Body of pancreas (tissue), 4 donors: ENCODE measurements at places on chromosomes 2 and 18.

- DNase-seq: no peak
Observed at GRCh38 chr2:46951290-46952064, 35.9 kb upstream of the MCFD2 start.

- DNase-seq: no peak
Observed at GRCh38 chr2:25707927-25708590, 34.7 kb upstream of the DTNB start.

GRCh38 chr2:209322905-209323512 is 100.8 kb upstream of the MAP2 start:
- no peak for DNase-seq

GRCh38 chr2:141523199-141523598 is 607.6 kb downstream of the LRP1B start:
- no peak for DNase-seq

DNA sequence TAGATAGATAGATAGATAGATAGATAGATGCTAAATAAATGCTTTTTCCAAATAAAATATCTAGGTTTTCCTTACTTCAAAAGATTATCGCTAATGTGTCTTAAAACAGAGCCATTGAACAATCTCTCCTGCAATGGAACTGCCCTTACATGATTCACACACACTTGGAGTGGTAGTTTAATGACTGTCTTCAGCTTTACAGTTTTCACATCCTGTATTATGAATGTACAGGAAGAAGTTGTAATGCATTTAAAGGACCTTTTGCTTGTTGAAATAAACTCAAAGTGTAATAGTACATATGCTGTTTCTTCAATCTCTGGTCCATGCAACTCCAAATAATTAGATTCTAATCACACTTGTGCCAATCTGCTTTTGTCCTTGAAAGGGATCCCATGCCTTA is 797.6 kb upstream of the CDH2 start:
- DNase-seq: no peak

- peak; percentile 74 for DNase-seq
Observed at GRCh38 chr2:187499941-187500532, 52.0 kb upstream of the CALCRL start.

DNA sequence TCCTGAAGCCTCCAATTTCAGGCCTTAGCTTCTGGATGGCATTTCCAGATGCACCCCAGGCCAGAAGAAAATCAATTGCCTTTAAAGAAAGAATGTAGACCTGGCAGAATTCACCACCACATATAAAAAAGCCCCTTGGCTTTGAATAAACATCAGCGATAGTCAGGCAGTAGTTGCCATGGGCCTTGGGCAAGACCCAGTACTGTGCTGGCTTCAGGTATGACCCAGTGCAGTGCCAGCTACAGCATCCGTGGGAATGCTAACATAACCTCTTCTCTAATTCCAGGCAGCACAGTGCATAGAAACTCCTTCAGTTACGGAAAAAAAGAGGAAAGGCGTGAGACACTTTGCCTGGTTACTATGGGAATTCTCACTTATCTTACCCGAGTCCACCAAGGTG is 539.6 kb upstream of the LRRTM4 start:
- DNase-seq: no peak

DNA sequence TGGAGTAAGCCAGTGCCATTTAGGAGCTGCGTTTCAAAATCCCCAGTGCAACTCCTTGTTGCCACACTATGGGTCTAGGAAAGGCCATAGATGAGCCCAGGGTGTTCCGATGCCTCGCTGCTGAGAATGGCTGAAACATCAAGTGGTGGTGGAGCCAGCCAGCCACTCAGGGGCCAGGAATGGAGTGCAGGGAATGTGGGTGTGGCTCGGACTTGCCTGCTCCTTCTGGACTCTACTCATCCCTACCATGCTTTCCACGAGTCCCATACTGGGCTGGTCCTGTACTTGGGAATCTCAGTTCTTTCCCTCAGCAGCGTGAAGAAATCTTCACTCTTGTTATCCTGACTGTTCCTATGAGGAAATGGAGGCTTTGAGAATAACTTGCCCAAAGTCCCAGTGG is 143.5 kb downstream of the INSIG2 start:
- no peak for DNase-seq

DNA sequence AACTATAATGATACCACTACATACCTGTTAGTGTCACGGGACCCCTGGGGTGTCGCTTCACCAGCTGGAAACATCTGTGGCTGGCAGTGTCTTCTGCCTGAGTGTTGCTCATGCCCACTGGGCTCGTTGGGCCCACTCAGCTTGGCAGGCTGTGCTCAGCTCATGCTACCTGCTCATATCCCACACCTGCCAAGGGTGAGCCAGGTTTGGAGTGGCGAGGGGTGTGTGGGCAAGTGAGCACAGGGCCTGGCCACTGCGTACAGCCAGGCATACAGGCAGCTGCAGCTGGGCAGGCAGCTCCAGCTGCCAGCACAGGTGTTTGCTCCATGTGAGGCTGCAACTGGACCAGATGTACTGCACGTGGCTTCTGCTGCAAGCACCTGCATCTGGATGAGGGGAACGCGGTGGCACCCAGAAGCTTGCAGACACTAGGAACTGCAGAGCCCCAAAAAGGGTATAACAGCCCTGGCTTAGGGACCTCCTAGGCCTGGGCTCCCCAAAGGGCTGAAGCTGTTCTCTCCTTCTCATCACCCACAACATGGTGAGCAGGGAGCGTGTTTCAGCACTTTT is 70.1 kb downstream of the SUCLG1 start:
- DNase-seq: no peak

DNA sequence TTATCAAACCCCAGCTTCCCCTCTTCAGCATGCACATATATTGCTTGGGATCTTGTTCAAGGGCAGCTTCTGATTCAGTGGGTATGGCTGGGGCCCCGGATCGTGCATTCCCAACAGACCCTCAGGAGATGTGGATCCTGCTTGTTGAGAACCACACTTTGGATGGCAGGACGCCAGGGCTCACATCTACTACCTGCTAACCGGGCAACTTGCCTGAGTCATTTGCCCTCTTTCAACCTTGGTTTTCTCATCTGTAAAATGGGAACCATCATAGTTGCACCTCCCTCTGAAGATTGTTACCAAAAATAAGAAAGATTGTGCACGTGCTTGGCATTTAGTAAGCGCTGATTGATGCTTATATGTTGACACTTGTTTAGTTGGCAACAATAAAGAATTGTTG is 154.6 kb downstream of the ACKR3 start:
- DNase-seq: no peak

DNA sequence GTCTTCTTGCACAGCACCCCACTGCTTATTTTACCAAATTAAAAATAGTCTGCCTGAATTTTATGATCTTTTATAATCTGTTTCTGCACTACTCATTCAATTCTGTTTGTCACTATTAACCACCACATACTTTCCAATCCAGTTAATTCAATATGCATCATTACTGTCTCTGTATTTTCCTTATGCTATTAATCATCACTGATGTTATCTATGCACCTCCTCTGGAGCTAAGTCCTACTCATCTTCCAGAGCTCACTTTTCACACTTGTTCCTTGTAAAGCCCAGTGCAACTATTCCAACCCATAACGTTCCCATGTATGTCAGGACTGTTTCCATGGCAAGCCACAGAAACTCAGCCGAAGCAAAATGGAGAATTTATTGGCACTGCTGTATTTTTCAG is 713.6 kb downstream of the PLCL1 start:
- DNase-seq: no peak

GRCh38 chr2:3727397-3728045 is 24.1 kb downstream of the DCDC2C start:
- no peak for DNase-seq

DNA sequence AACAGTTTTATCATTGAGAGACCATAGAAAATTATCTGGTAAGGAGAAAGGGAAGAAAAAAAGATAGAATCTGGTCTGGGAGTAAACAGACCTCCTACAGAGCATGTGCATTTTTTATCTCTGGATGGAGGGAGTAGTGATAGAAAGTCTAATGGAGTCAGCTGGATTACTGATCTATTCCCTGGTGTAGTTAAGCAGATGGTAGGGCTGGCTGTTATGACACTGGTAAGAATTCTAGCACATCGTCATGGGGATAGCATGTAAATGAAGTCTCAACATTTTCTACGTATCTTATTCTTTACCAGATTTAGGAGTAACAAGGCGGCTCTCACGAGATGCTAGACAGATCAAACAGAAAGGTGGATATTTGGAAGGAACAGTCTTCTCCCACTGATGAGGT is 407.4 kb downstream of the NRXN1 start:
- DNase-seq: no peak

- no peak for DNase-seq
Observed at GRCh38 chr2:172991031-172991430, 84.6 kb upstream of the MAP3K20 start.

DNA sequence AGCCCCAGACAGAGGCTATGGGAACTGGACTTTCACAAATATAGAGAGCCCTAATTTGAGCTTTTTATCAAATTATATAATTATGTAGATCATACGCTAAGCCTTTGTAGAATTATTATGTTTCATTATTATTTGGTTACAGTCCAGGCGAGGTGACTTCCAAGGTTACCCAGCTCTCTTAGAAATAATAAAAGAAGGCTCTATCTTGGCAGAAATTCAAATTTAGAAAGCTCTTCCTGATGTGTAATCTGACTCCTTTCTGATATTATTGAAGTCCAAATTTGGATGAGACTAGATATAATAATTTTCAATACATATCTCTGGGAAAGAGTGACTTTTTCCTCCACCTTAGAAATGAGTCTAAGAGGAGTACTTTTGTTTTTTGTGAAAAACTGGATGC is 4.8 kb upstream of the SLC38A11 start:
- DNase-seq: no peak

GRCh38 chr18:76495006-76495370 is at the start of gene ZNF516:
TSS of gene ZNF516 (minus strand) at chr18:76495242. CDS start at chr18:76443054, 52,188 bp downstream.
- DNase-seq: peak; percentile 49

DNA sequence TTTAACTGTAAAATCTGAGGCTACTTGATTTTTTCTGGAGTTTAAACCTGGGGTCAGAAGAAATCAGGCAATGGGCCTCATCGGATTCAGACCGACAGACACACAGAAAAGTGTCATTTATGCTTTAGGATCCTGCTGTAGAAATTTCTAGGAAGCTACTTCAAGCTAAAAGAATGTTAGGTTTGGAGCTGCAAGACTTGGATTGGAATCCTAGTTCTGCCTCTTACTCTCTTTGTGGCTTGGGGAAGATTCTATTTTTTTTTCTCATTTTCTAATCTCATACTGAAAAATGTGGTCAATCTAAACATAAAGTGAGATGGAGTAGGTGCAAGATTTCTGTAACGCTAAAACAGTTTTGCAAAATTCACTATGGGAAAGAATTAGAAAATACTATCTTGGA is 48.8 kb upstream of the KCNE4 start:
- no peak for DNase-seq

DNA sequence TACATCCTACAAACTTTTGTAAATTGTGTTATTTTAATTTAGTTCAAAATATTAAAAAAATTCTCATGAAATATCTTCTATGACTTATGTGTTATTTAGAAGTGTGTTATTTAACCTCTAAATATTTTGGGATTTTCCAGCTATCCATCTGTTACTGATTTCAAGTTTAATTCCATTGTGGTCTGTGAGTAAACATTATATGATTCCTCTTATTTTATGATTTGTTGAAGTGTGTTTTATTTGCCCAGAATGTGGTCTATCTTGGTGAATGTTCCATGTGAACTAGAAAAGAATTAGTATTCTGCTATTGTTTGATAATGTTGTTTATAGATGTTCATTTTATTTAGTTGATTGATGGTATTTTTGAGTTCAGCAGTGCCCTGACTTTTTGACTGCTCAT is 136.0 kb downstream of the ZNF804A start:
- DNase-seq: no peak

DNA sequence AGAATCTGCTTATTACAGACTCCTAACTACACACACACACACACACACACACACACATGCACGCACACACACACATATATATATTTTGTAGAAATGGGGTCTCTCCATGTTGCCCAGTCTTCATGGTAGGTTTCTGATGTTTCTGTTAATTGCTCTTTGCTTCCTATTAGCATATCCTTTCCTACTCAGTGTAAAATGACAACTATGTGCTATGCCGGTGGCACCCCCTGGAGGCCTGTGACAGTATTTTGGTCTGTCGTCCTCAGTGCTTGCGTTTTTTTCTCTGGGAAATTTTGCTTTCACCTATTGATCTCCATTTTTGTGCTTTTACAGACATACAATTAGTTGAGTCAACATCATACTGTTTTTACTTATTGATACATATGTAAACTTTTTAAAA is 322.1 kb downstream of the LRRTM1 start:
- DNase-seq: no peak

DNA sequence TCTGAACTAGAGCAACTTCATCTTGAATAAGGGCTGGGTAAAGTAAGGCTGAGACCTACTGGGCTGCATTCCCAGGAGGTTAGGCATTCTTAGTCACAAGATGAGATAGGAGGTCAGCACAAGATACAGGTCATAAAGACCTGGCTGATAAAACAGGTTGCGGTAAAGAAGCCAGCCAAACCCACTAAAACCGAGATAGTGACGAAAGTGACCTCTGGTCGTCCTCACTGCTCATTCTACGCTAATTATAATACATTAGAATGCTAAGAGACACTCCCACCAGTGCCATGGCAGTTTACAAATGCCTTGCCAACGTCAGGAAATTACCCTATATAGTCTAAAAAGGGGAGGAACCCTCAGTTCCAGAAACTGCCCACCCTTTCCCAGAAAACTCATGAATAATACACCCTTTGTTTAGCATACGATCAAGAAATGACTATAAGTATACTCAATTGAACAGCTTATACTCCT is 109.1 kb downstream of the FIGN start:
- DNase-seq: no peak

DNA sequence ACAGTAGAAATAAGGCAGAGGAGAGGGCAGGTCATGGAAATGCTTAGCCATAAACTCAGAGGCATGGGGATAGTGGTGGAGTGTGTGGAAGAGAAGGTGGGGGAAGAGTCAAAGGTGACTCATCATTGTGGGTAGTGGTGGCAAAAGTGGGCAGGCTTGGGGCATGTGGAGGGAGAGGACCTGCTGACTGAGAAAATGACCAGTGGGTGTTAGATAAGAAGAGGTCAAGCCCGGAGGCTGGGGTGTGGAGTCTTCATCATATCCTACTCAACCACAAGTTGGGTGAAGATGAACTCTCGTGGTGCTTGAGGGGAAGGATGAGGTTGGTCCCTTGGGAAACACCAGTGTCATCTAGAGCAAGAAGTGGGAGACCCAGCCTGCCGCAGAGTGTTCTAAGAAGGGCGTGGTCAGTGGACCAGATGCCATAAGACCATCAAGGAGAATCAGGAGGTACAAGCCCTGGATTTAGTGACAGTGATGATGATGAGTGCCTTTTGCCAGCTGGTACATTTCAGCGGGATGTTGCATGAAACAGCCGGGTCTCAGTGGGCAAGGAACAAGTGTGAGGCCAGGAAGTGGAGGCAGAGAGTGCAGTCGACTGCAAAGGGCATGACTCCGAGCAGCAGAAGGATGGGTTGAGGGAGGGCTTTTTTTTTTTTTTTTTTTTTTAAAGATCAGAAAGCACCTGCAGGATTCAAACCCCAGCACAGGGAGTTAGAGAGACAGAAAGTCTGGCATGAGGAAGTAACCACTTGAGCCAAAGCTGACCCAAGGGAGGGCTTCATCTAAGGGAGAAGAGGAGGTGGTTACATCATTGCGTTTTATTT is 122.6 kb upstream of the SPRED2 start:
- DNase-seq: no peak

- no peak for DNase-seq
Observed at GRCh38 chr18:44602845-44603244, 77.8 kb upstream of the SETBP1 start.
